ENCODE measurements at places on chromosomes 6 and 20. TPM values are rescaled to one million over a fixed set of nuclear protein-coding genes. Genes with fewer than 3 reads are reported as not detected.

The PMEPA1 gene
- 0.03 TPM for total RNA-seq

GRCh38 chr6:22471132-22471690, 98.2 kb upstream of the HDGFL1 start:
- peak; percentile 31 for DNase-seq

The TGM2 gene
- 0.22 TPM for total RNA-seq

The OTOR gene
- not detected for total RNA-seq

The FAM209B gene
- not detected for total RNA-seq

DNA sequence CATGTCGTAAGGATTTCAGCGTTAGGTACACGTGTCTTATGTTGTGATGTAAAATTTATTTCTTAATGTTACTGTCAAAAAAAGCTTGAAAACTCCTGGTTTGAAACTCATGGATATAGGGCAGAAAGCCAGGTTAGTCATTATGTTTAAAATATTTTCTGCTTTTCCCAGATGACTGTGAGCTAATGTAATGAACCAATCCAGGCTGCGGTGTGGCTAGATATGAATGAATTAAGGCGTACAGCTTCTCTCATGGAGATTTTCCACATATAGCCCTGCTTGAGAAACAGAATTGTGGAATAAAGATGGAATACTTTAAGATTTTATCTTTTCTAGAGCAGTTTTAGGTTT, 80.3 kb upstream of the STMND1 start:
- DNase-seq, result no peak

DNA sequence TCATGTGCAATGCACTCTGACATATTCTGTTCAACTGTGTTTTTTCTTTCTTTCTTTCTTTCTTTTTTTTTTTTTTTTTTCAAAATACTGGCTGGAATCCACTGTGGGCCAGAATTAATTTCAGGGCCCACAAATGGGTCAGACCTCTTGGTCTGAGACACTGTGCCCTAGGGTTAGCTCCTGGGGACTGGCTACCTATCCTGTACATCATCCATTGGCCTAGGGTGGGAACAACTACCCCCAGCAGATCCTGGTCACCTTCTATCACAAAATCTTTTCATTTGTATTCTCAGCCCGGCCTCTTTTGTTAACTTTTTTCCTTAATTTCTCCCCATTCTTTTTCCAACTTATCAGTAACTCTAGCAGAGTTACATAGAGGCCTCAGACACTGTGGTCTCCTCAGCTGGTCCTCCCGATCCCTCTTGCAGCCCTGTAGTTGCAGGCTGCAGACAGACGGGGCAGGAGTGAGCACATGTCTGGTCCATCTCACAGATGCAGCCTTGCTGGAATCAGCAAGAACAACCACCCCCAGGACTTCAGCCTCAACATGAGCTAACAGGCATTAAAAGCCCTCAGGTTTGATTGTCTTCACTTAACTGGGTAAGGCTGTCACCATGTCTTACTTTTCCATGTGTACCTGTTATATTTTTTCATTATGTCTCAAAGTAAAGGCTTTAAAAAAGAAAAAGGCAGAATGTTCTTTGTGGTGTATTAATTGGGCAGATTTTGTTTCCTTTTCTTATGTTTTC, 41.3 kb downstream of the TXLNB start:
- peak; percentile 80 for DNase-seq

DNA sequence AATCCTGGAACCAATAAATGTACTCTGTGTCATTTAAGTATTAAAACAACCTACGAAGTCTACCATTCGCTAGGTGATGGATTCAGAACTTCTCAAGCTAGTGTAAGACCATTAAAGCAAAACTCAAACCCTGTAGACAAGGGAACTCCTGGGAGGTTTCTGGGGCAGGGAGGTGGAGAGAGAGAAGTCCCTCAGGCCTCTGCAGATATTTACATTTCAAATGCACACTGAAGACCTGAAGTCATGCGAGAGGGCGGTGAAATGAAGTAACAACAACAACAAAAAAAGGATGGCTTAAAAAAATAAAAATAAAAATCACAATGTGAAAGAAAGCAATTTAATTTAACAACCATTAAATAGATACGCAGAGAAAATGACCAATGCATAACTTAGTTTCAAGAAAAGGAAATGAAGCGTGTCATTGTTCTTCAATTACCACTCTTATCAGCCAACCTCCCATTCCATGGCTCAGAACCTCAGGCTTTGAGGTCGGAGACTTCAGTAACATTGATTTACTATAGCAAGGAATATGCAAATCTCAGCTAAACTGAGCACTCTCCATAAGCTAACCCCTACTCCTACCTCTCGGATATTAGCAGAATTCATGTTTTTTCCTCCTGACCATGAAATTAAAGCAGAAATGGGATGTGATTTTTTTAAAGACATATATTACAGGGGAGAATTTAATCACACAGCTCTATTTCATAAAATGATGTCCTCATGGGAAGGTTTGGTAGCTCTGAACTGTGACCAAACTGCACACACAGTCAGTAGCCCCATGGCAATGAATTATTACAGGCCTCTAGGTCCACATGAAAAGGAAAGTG, 140.6 kb downstream of the KIF16B start:
- no peak for DNase-seq

DNA sequence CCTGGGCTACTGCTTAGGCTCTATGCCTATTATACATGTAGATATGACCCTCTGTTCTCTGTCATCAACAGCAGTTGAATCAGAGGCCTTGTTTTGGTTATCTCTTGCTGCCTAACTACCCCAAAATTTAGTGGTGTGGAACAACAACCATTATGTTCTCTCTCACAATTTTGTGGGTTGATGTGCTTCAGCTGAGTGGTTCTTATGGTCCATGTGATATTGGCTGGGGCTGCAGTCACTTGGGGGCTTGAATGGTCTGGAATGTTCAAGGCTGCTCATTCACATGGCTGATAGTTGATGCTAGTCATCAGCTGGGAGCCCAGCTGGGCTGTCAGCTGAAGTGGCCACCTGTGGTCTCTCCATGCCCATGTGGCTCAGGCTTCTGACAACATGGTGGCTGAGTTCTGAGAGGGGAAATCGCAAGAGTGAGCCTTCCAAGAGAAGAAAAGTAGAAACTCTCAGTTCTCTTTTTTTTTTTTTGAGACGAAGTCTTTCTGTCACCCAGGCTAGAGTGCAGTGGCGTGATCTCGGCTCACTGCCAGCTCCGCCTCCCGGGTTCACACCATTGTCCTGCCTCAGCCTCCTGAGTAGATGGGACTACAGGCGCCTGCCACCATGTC, 47.8 kb downstream of the SHLD1 start:
- no peak for DNase-seq

The PRSS16 gene
- 4.3 TPM for total RNA-seq

The CGA gene
- total RNA-seq, result not detected

DNA sequence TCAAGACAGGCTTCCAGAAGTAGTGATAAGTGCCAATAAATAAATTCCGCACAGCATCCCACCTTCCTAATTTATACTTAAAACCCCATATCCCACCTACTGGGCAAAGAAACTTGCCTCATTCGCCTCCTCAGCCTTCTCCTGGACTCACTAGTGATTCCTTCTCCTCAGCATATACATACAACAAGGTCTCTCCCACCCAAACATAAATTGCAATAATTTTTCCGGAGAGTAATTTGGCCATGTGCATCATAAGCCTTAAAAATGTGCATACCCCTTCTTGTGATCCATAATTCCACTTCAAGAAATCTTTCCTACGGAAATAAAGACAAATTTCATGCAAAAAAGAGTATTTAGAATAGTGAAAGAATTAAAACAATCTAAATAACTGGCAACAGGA, 26.8 kb downstream of the RANBP9 start:
- no peak for DNase-seq

The RIPPLY2 gene
- total RNA-seq, result not detected

DNA sequence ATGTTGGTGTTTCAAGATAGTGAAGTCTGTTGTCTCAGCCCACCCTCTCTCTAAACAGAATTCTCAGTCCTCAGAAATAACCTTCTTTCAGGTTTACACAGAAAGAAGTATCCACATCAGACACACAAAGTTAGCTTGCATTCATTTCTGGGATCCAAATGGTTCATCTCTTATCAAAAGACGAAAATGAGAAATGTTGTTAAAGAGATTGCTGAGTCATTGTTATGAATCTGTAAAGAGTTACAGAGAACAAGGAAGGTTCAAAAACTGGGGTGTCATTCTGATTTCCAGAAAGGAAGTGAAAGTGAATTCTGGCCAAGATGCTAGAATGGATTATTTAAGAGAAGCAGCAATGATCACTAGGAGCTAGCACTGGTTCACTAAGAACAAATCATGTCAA, 90.5 kb upstream of the ATXN1 start:
- DNase-seq, result no peak

DNA sequence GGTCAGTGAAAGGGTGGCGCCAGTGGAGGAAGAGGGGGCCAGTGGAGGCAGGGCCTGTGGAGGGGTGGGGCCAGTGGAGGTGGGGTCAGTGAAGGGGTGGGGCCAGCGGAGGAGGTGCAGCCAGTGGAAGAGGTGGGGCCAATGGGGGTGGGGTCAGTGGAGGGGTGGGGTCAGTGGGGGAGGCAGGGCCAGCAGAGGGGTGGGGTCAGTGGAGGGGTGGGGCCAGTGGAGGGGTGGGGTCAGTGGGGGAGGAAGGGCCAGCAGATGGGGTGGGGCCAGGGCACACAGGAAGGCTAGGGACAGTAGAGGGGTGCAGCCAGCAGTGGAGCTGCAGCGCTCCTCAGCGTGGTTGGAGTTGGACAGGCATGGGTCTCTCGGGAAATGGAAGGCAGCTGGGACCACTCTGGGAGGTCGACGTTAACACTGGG, 18.7 kb downstream of the ADRM1 start:
- DNase-seq, result no peak

Measured in neural progenitor cell (in vitro differentiated cells).